ENCODE measurements at places on chromosomes 7 and 10. TPM values are rescaled to one million over a fixed set of nuclear protein-coding genes. Genes with fewer than 3 reads are reported as not detected.

HSPA12A gene
- total RNA-seq = 14.6 TPM

PNLIPRP1 gene
- not detected for total RNA-seq

ELFN1 gene
- total RNA-seq = 0.55 TPM

NPTX2 gene
- not detected for total RNA-seq

PITRM1 gene
- 87.0 TPM for total RNA-seq

PILRA gene
- 5.2 TPM for total RNA-seq

HHEX gene
- total RNA-seq = 15.9 TPM

TMEM225B gene
- 1.0 TPM for total RNA-seq

ICA1 gene
- total RNA-seq = 1.1 TPM

PAX4 gene
- not detected for total RNA-seq

SLC37A3 gene
- 28.1 TPM for total RNA-seq

ZC3HAV1L gene
- total RNA-seq = 8.2 TPM

TRIP6 gene
- 61.9 TPM for total RNA-seq

NUB1 gene
- 39.9 TPM for total RNA-seq

OPN4 gene
- total RNA-seq = not detected

KAZALD1 gene
- total RNA-seq = 2.8 TPM

GRID2IP gene
- 0.01 TPM for total RNA-seq

HYAL4 gene
- total RNA-seq = 0.08 TPM

TMEM196 gene
- not detected for total RNA-seq

SUV39H2 gene
- total RNA-seq = 19.7 TPM

LIPN gene
- total RNA-seq = not detected

SFRP5 gene
- 1.7 TPM for total RNA-seq

KEL gene
- total RNA-seq = not detected

MRC1 gene
- total RNA-seq = 0.03 TPM

PON3 gene
- total RNA-seq = 28.2 TPM

AKR1C2 gene
- 3,160 TPM for total RNA-seq

FGL2 gene
- not detected for total RNA-seq

VAX1 gene
- 1.4 TPM for total RNA-seq

SLC25A13 gene
- 31.0 TPM for total RNA-seq

RPEL1 gene
- total RNA-seq = not detected

ARHGEF35 gene
- total RNA-seq = 0.28 TPM

PCGF5 gene
- 35.1 TPM for total RNA-seq

STEAP4 gene
- total RNA-seq = not detected

CTBP2 gene
- total RNA-seq = 101 TPM

NEUROG3 gene
- total RNA-seq = not detected

RGR gene
- total RNA-seq = not detected

CLDN12 gene
- total RNA-seq = 25.1 TPM

ZNF425 gene
- total RNA-seq = 1.0 TPM

THSD7A gene
- total RNA-seq = 2.4 TPM

HPSE2 gene
- total RNA-seq = not detected

ST8SIA6 gene
- 0.07 TPM for total RNA-seq

ZNF365 gene
- 0.94 TPM for total RNA-seq

ANXA8L1 gene
- total RNA-seq = 85.5 TPM

CPXM2 gene
- not detected for total RNA-seq

KCNH2 gene
- 0.43 TPM for total RNA-seq

EGFR gene
- 139 TPM for total RNA-seq

PODXL gene
- 55.4 TPM for total RNA-seq

PAX2 gene
- total RNA-seq = 0.18 TPM

ABCA13 gene
- 0.05 TPM for total RNA-seq

JCAD gene
- 7.9 TPM for total RNA-seq
